Activated T-cell treated with anti-CD3 and anti-CD28 coated beads, Interleukin-2, amount 50 U/mL, for 4 hours (primary cell): ENCODE measurements at places on chromosomes 6 and 20. TPM values are rescaled to one million over a fixed set of nuclear protein-coding genes. Genes with fewer than 3 reads are reported as not detected.

NRSN1 gene
- not detected for total RNA-seq

ANKRD66 gene
- total RNA-seq = not detected

OXT gene
- total RNA-seq = not detected

RGS17 gene
- not detected for total RNA-seq

DEFB124 gene
- not detected for total RNA-seq

GHRH gene
- not detected for total RNA-seq

NKAIN4 gene
- total RNA-seq = not detected

MAP7 gene
- 0.46 TPM for total RNA-seq

RSPH9 gene
- not detected for total RNA-seq

COL20A1 gene
- total RNA-seq = not detected

PNPLA1 gene
- total RNA-seq = not detected

SEMG1 gene
- total RNA-seq = not detected

SUMO4 gene
- total RNA-seq = 2.7 TPM

SLC13A3 gene
- total RNA-seq = 0.13 TPM

CAP2 gene
- not detected for total RNA-seq

LY6G6C gene
- total RNA-seq = not detected

BRD2 gene
- 348 TPM for total RNA-seq

C6orf163 gene
- total RNA-seq = 0.76 TPM

FNDC11 gene
- 0.18 TPM for total RNA-seq

KIZ gene
- total RNA-seq = 6.7 TPM

LINC00237 gene
- total RNA-seq = not detected

BTN1A1 gene
- total RNA-seq = not detected

PTCRA gene
- not detected for total RNA-seq

SOX18 gene
- total RNA-seq = 0.24 TPM

CABLES2 gene
- total RNA-seq = 6.9 TPM

VSTM2L gene
- total RNA-seq = 0.13 TPM

BPIFB4 gene
- not detected for total RNA-seq

TRMT11 gene
- total RNA-seq = 30.1 TPM

GNMT gene
- 0.71 TPM for total RNA-seq

OPN5 gene
- not detected for total RNA-seq

TMEM200A gene
- total RNA-seq = 1.6 TPM

ADGB gene
- not detected for total RNA-seq

CLIC5 gene
- total RNA-seq = 1.6 TPM

LBP gene
- 0.14 TPM for total RNA-seq

BANF2 gene
- not detected for total RNA-seq

ZSCAN26 gene
- total RNA-seq = 5.5 TPM

TINAG gene
- not detected for total RNA-seq

EYA2 gene
- total RNA-seq = not detected

KCNK5 gene
- total RNA-seq = 21.3 TPM

DEFB132 gene
- total RNA-seq = not detected

C6orf141 gene
- total RNA-seq = 0.25 TPM

KCNK16 gene
- not detected for total RNA-seq

MYBL2 gene
- total RNA-seq = 19.8 TPM

MDFI gene
- total RNA-seq = 0.49 TPM

SLC17A1 gene
- total RNA-seq = not detected

HFE gene
- total RNA-seq = not detected

SAPCD1 gene
- total RNA-seq = 12.1 TPM

RNF39 gene
- not detected for total RNA-seq

SLC22A16 gene
- total RNA-seq = not detected

BPIFB3 gene
- not detected for total RNA-seq

DEFB121 gene
- total RNA-seq = not detected

RING1 gene
- 64.7 TPM for total RNA-seq
